ENCODE measurements at places on chromosomes 1 and 21.

GRCh38 chr1:100866041-100866900 is 28.4 kb downstream of the EXTL2 start:
- no peak for DNase-seq

DNA sequence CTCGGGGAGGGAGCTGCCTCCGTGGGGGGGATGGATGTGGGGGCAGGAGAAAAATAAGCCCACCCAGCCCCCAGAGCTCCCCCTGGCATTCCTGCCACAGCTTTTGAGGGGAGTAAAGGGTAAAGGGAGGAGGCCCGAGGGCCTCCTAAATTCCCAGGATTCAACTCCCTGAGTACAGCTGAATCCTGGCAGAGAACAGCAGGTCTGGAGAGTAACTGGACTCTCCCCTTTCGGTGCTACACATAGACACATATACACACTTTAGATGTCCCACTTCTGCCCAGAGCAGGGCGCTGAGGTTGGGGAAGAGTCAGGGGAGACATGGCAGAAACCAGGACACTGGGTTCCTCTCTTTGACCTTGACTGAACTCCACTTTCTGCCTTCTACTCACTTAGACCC is 3.0 kb downstream of the KIRREL1 start:
- no peak for DNase-seq

DNA sequence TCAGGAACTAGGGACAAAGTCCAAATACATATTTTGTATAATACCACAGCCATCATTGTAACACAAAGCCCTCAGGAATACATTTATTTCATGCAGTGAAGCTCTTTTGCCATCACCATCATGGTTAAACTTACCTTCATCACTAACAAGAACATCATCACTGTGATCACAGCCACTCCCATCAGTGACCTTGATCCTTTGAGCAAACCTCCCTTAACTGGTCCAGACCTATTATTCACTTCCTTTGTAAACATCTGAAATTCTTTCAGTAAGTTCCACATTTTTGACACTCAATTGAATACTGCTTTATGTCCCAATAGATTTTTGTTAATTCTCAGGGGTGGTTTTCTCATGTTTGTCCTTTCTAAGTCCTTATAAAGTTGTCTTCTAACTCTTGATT is 16.2 kb upstream of the KPRP start:
- no peak for DNase-seq

DNA sequence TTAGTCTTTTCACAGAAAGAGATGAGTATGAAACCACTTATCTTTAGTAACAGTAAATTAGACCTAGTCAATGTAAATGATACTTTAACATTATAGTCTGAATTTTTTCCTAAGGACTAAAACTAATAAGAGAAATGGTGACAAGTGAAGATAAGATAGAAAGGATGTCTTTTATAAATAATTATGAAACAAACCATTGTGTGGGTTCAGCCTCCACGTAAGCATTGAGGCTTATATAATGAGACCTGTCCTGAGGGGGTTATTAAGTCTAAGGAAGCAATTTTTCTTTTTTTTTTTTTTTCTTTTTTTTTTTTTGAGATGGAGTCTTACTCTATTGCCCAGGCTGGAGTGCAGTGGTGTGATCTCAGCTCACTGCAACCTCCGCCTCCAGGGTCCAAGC is 55.8 kb downstream of the UROD start:
- DNase-seq, result no peak

DNA sequence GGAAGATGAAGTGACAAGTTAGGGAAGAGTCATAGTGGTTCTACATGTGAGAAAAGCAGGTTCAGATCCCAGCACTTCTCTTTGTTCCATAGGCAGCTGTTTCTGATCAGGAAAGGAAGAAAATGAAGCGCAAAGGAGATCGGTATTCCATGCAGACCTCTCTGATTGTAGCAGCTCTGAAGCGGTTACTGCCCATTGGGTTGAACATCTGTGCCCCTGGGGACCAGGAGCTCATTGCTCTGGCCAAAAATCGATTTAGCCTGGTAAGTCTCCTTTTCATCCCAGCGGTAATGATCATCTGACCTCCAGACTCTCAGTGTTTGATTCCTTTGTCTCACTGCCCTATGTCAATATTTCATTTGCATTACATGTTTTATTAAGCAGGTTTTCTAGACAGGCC is 173.6 kb downstream of the ZP4 start:
- DNase-seq, result no peak

- no peak for DNase-seq
Observed at GRCh38 chr1:40978886-40979240, 633 bp upstream of the CTPS1 start.

- DNase-seq, result no peak
Observed at GRCh38 chr1:156639601-156640101, 2.3 kb upstream of the BCAN start.

DNA sequence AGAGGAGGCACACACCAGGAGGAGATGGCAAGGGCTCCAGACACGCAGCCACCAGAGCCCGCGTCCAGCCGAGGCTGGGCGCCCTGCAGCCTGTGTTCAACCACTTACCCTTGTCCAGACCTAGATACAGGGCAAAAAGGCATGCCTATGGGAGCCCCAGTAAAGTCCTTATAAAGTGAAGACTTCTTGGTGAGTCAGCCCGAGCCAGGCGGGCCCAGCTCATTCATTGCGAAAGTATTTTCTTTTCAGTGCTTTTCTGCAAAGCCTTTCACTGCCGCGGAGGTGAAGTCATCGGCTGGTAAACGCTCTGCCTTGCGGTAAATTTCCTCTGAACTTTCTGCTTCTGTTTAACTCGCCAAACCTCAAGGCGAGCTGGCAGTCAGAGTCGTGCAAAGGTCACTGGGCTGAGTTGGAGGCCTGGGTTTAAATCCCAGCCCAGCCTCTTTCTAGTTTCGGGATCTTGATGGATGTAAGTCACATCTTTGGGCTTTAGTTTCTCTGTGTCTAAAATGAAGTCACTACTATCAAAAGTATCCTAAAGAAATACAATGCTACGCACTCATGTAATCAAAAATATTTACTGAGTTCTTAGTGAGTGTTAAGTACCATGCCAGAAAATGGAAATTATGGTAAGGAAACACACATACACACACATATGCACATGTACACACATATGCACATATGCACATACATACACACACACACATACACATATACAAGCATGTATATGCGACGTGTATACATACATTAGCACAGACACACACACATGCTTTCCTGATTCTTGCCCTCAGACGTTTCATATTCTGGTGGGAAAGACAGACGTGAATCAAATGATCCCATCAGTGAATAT is 54.7 kb upstream of the IFFO2 start:
- DNase-seq, result no peak

- no peak for DNase-seq
Observed at GRCh38 chr1:88350648-88351047, 333.4 kb upstream of the PKN2 start.

- no peak for DNase-seq
Observed at GRCh38 chr1:182215764-182216163, 154.3 kb upstream of the ZNF648 start.

- no peak for DNase-seq
Observed at GRCh38 chr1:18573170-18573569, 57.5 kb upstream of the PAX7 start.

GRCh38 chr1:21123287-21123948 is 53.3 kb downstream of the EIF4G3 start:
- no peak for DNase-seq

DNA sequence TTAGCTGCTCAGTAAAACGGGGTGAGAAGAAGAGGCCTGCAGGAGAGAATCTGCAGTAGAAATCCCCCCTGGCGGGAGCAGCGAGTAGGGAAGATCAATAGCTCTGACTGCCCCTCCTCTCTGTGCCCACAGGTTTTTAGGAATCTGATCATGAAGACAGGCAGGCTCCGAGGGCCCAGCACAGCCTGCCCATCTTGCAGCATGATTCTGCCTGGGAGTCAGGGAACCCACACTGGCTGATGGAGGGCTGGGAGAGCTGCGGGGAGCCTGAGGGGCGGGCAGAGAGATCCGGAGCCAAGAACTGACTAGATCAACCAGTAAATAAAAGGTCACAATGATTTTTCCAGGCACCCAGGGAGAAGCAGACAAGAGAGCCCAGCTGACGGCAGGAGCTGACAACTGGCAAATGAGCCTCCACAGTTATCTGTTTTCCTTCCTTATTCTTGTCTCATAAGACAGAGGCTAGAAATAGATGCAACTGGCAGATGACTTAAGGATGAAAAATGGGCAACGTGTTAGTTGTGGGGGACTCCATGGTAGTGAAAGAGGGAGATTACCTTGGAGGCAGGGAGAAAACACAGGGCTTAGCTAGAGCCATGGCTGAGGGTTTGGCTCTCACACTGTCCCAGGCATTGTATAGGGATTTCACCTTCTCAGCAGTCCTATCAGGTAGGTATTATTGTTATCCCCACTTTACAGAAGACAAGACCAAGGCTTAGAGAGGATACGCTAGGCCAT is 116.2 kb downstream of the PLXNA2 start:
- DNase-seq, result no peak

GRCh38 chr21:28252928-28253327 is 739.7 kb downstream of the LTN1 start:
- DNase-seq, result no peak

DNA sequence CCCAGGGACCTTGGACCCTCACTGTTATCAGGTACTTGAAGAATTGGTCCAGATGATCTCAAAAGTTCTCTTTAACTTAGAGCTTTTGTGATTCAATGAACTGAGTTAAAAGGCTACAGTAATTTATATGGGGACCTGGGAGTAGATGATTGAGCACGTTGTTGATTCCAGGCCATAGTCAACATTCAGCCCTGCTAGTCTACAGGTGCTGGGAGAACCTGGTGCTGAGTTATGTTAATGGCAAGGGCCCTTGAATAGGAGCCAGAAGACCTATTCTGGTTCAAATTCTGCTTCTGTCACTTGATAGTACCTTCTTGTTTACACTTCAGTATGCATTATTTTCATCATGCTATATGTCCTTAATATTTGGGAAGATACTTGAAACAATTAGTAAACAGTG is 11.2 kb downstream of the DYRK3 start:
- no peak for DNase-seq

- DNase-seq, result no peak
Observed at GRCh38 chr1:193368302-193368701, 181.9 kb upstream of the B3GALT2 start.

- no peak for DNase-seq
Observed at GRCh38 chr1:186915555-186915954, 86.8 kb downstream of the PLA2G4A start.

- no peak for DNase-seq
Observed at GRCh38 chr1:67801903-67802302, 31.4 kb downstream of the GNG12 start.

DNA sequence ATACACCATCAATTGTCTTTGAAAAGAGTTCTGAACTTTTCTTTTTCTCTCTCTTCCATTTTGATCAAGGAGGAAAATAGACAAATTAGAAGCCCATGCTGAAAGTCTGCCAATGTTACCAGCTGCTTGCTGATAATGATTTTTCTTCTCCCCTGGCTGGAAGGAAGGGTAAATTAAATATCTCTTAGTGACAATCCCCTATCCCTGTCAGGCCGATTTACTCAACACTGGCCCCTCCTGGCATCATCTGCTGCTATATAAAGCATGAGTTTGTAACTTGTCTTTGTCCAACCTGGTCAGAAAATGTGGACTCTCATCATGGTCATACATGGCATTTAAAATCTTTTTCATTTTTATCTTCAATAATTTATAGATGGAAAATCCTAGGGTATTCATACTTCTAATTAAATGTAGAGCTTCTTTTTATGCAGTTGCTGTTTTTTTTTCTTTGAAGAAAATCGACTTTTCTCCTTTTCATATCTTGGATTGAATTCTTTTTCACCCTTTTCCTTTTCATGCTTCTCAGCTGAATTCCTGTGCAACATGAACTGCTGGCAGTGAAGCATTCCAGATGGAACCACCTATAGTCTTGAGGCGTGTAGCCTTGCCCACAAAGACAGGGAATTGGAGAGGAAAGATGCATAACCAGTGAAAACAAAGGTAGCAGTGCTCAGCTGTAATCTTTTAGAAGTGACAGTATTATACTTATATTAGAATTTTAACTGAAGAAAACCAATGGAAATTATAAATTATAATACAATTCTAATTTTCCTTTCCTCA is 214.7 kb upstream of the PTGFR start:
- no peak for DNase-seq

GRCh38 chr1:33327587-33328325 is 6.9 kb upstream of the A3GALT2 start:
- no peak for DNase-seq

- no peak for DNase-seq
Observed at GRCh38 chr1:220430059-220430458, 97.9 kb upstream of the MARK1 start.

- no peak for DNase-seq
Observed at GRCh38 chr1:94554580-94554979, 13.0 kb upstream of the F3 start.

DNA sequence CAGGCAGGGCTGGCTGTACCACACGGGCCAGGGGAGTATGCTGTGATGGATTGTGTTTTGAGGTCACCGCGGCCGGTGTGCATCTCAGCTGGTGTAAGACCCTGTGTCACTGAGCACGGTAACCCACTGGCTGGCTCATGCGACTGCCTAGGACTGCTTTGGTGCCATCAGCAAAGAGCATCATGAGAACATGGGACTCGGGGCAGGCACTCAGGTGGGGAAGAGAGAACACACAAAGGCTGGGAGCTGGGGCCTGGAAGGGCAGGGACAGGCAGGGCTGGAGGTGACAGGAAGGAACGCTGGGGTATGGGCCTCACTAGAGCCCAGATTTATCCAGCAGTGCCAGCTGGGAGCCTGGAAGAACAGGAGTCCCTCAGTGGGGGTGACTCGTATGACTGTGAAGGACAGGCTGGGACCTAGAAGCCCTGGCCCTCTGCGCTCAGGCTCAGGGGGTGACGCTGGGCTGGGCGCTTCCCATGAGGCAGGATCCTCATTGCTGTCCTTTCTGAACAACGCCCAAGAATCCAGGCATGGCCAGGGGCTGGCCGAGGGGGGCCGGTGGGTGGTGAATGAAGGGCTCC is 210.4 kb upstream of the VAMP3 start:
- no peak for DNase-seq

DNA sequence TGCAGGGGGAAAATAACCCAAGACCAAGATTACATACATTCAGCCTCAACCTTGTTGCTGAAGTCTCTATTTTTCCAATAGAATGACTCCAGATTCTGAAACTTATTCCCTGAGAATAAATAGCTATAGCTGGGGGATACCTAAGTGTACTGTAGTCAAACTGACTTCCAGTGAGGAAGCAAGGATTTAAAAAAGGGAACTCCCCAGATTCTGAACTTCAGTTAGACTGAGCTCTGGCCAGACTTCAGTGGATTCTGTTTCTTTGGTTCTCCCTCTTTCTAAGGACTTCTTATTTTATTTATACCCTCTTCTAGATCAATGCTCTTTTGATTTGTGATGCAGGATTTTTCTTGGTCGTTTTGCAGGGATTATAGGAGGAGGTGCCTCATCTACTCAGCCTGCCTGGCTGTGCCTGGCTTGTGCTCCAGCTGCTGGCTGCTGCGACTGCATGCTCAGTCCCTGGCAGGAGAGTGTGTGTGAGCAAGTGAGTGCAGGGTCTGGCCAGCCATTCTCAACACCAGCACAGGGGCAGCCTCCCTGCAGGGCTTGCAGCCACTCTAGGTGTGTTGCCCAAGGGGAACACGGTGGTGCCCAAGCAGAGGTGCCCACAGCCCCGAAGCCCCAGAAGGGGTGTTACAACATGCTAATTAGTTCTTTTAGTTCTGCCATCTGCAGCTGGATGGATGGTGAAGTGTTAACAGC is 43.0 kb downstream of the SPATA17 start:
- no peak for DNase-seq

Measured in liver (tissue), 10 donors.